ENCODE measurements at places on chromosomes 1 and 21.

GRCh38 chr1:244860078-244860477 is 4.3 kb downstream of the HNRNPU start:
- DNase-seq = no peak

GRCh38 chr1:19477284-19478249 is 7.8 kb downstream of the CAPZB start:
- DNase-seq = no peak

GRCh38 chr1:112957133-112957812 is 1.3 kb upstream of the SLC16A1 start:
- peak; percentile 89 for DNase-seq

DNA sequence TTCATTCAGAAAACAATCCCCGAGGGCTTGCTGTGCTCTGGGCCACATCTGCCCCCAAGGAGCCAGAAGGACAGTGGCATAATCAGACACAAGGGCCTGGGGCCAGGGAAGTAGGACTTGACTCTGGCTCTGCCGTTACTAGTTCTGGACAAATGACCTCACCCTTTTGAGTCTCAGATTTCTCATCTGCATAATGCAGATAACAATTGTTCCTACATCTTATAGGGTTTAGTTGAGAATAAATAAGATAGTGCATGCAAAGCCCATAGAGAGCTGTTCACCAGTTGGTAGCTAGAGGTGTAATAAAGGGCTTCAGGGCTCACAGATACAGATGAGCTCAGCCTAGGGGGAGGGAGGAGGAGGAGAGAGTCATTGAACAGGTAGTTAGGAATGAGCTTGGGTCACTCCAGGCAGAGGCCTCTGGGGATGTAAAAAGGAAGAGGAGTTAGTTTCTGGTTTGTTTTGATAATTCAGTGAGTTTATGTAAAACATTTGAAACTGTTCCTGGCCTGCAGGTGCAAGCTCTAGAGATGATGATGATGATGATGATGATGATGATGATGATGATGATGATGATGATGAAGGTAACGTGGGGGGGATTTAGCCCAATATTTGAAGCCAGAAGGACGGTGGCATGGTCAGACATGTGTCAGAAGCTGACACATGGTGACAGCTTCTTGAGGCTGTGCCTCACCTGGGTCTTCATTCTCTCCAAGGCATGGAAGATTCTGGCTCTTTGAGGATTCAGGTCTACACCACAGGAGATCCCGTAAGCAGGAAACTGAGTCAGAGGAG is 858 bp downstream of the LACTBL1 start:
- DNase-seq = peak; percentile 13

- DNase-seq = no peak
These were observed 322 bp upstream of the OLIG1 start for GRCh38 chr21:33069645-33069993.

DNA sequence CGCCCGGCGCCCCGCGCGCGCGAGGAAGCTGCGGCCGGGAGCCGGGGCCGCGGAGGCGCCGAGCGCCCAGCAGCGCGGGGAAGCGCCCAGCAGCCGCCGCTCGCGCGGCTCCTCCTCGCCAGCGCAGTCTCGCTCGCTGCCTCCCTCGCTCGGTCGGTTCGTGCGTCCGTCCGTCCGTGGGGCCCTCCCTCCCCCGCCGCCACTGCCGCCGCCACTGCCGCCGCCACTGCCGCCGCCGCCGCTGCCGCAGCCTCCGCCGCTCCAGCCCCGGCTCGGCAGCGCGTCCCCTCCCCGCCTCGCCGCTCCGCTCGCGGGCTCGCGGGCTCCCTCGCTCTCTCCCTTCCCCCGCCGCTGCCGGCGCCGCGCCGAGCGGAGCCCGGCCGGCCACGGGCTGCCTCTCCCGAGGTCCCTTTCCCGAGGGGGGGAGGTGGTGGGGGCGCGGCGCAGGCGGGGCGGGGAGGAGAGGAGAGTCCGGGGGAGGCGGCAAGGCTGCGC is at the start of gene KCND3:
KCND3 (minus strand) TSS at position 138 of the 495 bp plus-strand sequence.
- DNase-seq = no peak

GRCh38 chr1:173444757-173445156 is 32.4 kb upstream of the PRDX6 start:
- no peak for DNase-seq

DNA sequence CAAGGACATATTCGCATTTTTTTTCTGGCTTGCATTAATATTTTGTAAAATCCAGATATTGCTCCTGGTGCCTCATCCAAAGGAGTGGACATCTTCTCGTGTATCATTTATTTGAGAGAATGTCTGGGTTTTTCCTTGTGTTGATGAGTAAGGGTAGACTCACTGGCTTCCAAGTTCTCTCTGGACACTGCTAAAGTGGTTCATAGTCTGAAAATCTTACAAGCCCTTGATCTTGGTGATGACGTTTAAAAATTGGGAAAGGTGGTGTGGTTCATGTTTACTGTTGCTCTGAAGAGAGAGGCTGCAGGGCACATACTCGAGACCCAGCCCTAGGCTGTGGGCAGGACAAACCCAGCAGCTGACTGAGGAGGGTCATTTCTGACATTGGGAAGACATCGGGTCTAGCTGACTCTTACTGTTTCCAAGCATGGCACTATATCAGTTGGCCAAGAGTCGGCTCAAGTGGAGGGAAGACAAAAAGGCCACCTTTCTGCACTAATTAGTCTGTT is 296.2 kb downstream of the LMX1A start:
- DNase-seq = no peak

DNA sequence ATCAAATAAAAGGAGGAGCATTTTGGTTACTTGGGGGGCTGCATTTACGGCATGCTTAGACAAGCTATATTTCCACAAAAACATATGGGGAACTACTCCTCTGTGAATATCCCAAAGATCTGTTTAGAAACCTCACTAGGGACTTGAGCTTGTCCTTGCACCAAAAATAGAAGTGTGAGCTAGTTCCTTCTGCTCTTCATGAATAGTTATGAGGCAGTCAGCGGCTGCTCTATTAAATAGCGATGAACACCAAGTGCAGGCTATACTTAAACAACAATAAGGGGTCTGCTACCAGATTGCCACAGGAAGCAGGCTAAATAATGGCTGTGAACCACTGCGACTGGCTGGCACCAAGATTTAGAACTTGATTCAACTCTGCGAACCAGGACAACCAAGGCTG is 190.1 kb downstream of the PCP4 start:
- no peak for DNase-seq

- DNase-seq = no peak
These were observed 5.9 kb downstream of the MYCBP start for GRCh38 chr1:38867208-38867607.

DNA sequence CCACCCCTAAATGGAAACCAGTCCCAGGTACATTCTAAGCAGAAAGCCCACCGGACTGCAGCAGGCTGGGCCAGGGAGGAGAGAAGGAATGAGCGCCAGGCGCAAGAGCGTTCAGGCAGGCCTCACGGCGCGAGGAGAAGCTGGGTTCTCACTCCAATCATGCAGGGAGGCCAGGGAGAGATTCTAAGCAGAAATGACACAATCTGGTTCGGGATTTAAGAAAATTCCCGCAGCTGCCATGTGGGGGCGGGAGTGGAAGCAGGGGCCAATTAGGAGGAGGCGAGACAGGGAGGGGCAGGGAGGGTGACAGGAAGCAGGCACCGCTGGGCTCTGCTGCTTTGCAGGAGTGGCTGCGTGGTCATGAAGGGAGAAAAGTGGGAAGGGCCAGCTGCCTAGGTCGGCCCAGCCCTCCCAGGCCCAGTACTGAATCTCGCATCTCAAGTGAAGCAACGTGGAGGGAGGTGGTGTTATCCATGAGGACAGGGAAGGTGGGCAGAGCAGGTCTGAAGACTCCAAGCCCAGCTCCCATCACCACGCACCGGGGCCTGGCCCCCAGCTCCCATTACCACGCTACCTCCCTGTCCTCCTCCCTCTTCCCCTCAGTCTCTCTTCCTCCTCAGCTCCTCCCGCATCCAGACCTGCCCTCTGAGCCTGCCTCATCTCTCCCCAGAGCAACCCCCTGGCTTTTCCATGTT is 11.8 kb downstream of the NPHP4 start:
- DNase-seq = no peak

DNA sequence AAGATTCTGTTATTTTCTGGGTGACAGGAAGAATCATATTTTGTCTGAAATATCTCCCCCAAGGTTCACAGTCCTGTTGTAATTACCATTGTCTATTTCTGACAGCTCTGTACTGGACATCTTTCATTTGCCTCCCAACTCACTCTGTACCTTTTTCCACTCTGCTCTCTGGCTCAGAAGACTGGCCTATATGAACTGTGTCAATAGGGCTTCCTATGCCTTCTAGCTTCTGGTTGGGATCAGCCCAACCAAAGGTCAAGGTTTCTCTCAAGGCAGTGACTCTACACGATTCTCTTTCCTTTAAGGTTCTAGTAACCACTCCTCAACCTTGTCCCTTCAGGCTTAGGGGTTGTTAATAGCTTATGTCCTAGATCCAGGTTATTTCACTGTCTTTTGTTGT is 17.5 kb downstream of the KLHL12 start:
- no peak for DNase-seq

DNA sequence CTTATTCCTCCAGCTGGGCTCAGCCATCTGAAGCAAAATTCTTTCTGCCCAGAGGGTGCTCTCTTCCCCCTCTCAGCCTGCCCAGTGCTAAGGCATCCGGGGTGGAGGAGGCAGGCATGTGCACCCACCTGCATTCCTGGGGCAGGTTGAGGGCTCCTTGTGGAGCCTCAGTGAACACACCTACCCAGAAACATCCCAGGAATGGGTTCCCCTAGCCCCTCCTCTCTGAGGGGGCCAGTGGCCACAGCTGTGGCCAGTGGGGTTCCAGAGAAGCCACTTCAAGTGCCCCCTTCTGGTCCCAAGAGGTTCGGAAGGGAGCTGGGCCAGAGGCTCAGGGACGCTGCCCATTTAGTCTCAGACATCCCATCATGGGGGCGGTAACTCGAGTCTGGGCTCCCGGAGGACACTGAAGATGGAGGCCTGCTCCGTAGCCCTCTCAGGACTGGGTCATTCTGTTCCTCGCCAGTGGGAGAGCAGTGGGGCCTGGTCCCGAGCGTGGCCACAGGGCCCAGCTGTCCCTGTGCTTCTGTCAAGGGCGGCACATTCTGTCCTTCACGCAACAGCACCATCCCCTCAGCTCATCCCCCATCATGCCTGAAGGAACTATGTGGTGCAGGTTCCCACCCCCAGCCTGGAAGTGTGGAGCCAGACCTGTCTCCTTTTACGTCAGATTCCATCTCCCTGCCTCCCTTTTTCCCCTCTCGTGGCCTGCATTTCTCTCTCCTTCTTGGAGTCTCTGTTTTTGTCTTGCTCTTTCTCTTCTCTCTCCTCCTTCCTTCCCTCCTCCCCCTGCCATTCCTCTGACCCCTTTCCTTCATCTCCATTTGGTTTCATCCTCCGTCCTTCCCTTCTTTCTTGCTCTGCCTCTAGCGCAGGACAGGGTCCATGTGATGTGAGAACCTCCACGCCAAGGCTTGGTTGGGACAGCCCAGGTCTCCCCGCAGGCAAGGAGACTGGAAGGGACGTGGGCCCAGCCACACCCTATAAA is 49.6 kb upstream of the KDM4A start:
- DNase-seq = no peak

- DNase-seq = peak; percentile 18
These were observed at the start of gene CYYR1 for GRCh38 chr21:26572702-26573381. Gene CYYR1 (minus strand): TSS chr21:26573286. CDS start chr21:26572940, 346 bp downstream.

DNA sequence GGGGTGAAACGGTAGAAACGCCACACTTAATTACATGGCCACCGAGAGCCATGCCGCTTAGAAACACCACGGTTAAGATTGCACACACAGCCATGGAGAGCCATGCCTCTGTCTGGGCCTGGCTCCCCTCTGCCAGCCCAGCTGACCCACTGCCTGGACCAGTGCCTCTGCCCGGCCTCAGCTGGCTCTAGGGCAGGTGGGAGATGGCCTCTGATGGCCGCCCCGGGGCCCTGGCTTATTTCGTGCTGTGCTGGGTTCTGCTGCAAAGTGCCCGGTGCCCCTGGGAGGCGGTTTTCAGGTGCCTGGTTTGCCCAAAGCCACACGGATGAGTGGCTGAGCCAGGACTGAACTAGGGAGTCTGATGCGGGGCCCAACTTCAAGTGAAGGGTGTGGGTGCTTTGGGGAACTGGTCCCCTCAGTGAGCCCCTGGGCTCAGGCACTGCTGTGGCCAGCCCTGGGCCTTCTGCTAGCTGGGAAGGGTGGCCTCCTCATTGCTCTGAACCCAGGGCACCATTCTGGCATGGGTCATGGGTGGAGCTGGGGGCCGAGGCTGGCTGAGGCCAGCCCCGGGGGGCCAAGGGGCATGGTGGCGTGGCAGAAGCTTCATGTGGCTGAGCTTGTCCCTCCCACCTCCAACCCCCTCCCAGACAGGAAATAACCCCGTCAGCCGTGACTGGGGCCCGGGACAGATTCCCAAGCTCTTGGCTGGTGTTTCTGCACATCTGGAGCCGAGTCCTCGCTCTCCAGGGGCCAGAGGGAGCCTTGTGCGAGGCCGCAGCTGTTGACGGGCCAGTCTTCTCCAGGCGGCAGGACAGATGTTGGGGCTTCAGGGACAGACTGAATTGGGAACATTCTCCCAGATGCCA is 1.9 kb upstream of the GPR153 start:
- DNase-seq = no peak

DNA sequence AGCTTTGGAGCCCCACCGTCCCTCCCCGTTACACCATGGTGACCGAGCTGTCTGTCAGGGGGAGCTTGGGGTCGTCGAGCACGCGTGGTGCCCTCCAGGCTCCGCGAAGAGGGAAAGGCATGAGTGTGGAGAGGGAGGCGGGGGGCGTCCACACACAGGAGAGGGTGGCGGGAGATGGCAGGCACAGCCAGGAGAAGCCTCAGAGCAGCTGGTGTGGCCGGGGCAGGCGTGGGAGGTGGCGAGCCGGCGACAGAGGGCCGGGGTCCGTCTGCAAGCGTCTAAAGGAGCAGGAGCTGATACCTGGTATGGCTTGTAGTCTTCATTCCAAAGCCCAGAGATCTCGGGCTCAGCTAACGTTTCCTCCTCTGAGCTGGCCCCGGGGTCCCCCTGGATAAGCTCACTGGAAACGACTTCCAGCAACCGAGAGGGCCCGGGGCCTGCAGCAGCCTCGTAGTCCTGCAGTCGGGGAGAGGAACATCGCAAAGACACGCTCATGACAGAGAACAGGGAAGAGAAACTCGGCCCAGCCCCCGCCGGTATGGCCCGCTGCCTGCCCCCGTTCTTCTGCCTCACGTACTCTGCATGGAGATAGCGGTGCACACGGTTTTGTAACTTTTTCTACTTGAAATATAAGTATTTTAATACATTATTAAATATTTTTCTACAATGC is 37.4 kb downstream of the CFAP74 start:
- no peak for DNase-seq

DNA sequence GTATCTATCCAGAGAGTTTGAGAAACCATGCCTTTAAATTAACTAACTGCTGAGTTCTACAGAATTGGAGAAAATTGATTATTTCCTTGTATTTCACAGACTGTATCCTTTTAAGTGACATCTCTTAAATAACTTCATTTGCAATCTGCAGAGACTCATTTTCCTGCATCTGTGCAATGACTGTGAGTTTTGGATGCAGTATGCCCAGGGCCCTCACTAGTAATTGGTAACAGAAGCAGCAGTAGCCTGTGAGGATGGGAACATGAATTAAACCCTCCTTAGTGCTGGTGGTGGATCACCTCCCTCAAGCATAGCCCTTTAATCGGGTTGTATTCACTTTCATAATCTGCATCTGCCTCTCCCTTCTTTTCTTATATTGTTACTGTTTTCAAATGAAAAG is 21.7 kb upstream of the SH3D21 start:
- DNase-seq = no peak

GRCh38 chr1:94608142-94608851 is 66.7 kb upstream of the F3 start:
- no peak for DNase-seq

- no peak for DNase-seq
These were observed 989.0 kb downstream of the PLA2G4A start for GRCh38 chr1:187817782-187818181.

Data from astrocyte (in vitro differentiated cells and primary cell).